ENCODE measurements at places on chromosomes 12 and 14.

- DNase-seq = no peak
Measured at GRCh38 chr14:23071921-23072539, 14.7 kb upstream of the CDH24 start.

DNA sequence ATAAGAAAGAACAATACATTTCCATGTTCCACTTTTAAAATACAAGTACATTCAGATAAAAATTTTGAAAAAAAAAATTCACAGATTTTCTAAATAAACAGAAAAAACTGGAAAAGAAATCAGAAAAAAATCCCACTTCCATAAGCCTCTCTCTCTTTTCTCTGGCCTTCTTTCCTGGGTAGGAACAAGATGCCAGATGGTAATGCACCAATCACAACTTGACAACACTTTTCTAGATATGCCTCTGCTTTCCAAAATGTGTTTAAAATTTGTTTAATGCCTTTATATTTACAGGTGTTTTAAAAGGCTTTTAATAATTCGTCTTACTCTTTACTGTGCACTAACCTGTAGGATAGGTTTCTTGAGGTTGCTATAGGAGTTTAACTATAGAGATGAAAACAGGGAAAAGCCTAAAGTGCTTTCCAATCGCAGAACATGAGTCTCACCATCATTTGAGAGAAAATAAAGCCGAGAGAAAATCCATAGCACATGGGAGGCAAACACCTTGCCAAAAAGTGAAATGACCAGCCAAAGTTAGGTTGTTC, 74.2 kb downstream of the TMTC1 start:
- DNase-seq = no peak

GRCh38 chr14:59155886-59156285, 32.6 kb upstream of the DAAM1 start:
- DNase-seq = no peak

GRCh38 chr14:38646391-38646790, 390.5 kb upstream of the CLEC14A start:
- no peak for DNase-seq

DNA sequence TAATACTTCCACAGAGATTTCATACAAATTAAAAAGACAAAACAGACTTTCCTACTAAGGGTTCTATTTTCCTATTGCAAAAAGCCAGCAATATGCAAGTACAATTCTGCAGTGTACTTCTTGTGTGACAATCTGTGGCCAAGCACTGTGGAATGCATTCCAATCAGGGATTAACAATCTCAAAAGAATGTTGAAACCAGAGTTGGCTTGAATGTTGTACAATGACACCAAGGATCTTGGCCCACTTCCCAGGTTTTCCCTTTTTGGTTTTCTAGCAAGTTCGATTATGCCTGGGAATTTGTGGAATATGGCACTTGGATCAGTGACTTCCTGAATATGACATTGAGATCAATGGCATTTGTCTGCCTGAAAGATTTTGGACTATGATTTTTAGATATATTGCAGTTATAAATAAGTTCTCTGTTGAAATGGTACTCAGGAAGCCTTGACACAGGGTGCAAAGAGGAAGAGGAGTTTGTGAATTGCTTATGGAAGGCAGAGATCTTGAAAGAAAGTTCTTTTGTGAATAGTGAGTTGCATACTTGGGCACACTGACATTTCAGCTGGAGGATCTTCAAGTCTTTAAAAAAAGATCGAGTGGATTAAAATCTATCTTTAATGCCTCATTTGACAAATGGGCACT, 81.4 kb upstream of the FERMT2 start:
- DNase-seq = no peak

DNA sequence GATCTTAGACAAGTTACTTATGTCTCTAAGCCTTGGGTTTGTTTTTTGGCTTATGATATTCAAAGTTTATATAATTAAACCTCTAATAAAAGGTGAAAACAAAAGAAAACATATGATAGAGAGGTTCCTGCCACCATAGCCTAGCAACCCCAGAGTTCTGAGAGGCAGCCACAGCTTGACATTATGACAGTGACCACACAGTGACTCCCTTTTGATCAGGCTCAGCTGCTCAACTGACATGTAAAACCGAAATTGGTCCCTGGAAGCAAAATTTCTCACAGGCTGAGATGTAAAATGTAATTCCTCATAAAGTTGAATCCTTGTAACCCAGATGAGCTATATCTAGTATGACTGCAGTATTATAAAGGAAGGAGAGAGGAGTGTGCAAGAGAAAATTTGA, 108.5 kb downstream of the GCH1 start:
- no peak for DNase-seq

DNA sequence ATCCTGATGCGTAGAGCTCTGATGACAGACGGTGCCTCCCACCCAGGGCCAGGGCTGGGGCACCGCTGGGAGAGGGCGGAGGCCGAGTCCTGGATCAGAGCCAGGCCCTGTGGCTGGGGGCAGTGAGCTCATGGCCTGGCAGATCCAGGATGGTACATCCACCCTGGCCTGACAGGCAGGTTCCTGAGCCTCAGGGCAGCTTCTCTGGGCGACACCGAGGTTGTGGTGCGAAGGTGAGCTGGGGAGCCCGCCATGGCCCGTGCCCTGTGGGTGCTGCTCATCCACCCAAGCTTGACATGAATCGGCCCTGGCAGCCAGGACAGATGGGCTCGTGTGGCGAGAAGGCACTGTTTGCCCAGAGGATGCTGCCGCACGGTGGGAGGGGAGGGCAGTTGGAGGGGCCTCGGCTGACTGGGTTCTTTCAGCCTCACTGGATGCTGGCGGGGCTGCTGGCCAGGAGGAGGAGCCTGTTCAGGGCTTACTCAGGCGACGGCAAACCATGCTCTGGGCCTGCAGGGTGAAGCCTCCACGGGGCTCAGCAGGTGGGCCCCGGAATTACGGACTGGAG, 16.6 kb downstream of the LRTM2 start:
- no peak for DNase-seq

DNA sequence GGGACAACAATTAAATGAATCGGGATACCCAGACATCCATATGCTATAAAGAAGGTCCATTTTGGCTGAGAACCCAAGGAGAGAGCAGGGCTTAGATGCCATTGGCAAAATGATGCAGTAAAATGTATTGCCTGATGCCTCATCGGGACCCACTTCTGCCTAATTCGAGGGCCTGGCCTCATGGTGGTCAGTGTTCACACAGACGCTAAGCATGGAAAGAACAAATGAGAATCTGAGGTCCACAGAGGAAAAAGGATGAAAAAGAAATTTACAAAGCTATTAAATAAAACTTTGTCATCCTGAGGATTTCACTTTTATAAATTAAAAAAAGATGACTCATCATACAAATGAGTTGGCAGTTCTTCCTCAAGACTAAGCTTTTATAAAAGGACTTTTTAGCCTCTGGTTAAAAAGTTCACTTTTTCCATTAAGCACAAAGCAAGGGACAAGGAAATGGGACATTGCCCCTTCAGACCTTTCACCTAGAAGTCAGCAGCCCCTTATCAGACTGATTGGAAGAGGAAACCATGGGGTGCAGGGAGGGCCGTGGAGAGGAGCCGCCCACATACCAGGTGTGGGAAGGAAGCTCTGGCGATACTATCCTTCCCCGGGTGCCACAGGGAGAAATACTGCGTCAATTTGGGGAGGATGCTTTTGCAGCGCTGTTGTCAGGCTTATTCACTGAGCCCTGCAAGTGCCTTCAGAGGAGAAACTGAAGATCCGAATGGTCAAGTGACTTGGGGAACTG, 176.0 kb downstream of the EGLN3 start:
- DNase-seq = no peak

DNA sequence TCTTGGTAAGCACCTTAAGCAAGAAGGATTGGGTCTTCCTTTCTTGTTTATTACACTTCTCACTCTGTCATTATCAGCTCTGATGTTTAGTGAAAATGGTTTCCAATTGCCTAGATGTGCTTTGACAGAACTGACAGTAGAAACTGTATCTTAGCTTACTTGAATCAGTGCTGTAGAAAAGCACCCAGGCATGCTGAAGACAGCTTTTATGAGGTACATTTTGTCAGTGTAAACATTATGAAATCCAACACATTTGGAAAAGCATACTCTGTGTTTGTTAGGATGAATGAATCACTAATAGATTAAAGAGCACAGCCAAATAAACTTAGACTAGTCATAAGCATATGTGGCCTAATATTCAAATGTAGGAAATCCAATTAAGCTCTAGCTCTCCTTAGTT, 290.2 kb upstream of the NPAS3 start:
- DNase-seq = no peak

DNA sequence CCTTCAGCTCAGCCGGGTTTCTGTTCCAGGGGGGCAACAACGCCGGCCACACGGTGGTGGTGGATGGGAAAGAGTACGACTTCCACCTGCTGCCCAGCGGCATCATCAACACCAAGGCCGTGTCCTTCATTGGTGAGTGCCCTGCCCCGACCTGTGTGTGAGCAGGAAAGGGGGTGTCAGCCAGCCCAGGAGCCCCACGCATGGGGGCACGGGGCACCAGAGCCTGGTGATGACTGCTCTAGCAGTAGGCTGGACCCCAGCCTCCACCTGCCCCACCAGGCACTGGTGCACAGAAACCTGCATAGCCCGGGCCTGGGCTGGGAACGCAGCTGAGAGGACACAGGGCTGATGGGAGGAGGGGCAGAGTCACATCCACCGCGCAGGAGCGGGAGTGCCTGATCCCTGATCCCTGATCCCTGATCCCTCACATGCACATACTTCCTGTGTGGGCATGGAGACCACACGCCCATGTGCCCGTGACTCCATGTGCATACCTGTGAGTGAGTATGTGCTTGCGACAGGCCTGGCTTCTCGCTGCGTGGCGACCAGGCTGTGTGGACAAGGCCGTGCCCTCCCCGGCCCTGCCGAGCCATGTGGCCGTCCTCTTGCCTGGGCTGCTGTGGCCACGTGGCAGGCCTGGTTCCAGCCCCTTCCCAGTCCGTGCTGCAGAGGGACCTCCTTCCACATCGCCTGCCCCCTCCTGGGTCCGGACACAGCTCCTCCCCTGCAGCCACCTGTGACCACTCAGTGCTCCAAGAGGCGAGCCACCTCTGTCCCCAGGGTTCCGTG, 11.2 kb downstream of the ADSS1 start:
- no peak for DNase-seq

GRCh38 chr14:100660882-100661635, 65.6 kb upstream of the DLK1 start:
- no peak for DNase-seq

GRCh38 chr12:106197906-106198623, 49.8 kb downstream of the CKAP4 start:
- no peak for DNase-seq

DNA sequence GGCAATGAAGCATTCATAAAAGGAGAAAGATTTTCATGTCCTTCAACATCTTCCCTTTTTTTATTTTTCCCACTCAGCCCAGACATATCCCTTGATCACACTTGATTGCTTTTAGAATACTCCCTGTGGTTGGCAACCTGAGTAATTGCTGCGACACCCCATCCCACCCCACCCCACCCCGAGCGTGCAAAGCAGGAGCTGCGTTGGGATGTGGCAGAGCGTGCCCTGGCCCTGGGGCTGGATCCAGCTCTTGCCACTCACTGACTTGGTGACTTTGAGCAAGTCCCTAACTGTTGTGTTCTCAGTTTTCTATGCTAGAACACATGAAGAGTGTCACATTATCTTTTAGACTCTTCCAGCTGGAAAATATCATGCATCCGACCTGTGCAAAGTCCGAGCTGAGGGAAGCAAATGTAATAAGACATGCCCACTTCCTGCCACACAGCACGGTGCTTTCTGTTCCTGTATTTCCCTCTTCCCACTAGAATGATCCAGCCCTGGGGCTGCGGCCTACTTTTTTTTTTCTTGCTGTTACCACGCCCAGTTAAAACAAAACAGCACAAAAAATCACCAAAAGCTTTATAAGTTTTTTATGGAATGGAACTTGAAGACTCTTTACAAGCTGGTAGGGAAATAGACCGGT, 4.0 kb downstream of the ASCL4 start:
- no peak for DNase-seq

- no peak for DNase-seq
Measured at GRCh38 chr12:20314328-20314727, 54.0 kb upstream of the PDE3A start.

GRCh38 chr12:10132850-10133370, 2.9 kb upstream of the CLEC7A start:
- no peak for DNase-seq

DNA sequence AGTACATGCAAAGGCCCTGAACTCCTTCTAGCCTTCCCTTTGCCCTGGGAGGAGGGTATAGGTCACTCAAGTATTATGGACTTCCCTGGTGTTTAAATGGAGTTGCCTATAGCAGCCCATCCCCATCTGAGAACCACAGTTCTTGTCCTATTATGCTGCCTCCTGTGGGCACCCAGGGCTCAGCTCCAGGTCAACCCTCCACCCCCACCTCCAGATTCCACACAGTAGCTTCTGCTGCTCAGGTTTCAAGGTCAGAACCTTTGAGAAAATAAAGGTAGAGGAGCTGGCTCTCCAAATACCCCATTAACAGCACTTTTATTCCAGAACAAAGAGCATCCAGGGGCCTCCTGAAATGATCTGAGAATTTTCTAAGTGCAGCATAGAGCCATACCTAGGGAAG, 57.4 kb downstream of the ACTN1 start:
- DNase-seq = no peak

GRCh38 chr12:43102546-43103264, 449.3 kb downstream of the ADAMTS20 start:
- DNase-seq = no peak

- DNase-seq = no peak
Measured at GRCh38 chr12:51994539-51994820, 12.3 kb upstream of the TAMALIN start.

DNA sequence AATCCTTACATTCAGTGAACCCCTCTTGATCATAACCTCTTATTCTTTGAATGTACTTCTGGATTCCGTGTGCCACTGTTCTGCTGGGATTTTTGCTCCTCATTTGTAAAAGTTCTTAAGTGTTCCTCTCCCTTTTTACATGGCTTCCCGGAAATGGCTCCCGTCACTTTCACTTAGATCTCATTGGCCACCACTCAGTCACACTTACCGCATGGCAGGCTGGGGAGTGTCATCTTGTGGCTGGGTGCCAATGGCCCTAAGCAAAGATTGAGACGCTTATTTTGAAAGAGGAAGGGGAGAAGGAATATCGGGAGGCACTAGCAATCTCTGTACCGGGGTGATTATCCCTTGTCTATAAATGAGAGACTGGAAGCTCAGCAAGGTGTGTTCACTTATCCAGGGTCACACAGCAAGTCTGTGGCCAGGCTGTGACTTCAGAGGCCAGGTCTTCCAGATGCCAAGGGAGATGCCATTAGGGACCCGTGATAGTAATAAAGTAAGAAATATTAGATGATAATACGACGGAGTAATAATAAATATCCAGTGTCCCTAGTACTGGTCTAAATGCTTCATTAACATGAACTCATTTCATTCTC, 68.8 kb downstream of the RNFT2 start:
- DNase-seq = no peak

- DNase-seq = no peak
Measured at GRCh38 chr12:104507672-104508071, 50.9 kb downstream of the CHST11 start.

GRCh38 chr12:1421091-1421846, 173.1 kb downstream of the FBXL14 start:
- DNase-seq = no peak

GRCh38 chr14:77224212-77224611, 42.6 kb downstream of the TMEM63C start:
- DNase-seq = no peak

Data from activated CD4-positive, alpha-beta T cell treated with anti-CD3 and anti-CD28 coated beads for 24 hours (primary cell).